Osteoblast (primary cell): ENCODE measurements at places on chromosomes 11 and 22. TPM values are rescaled to one million over a fixed set of nuclear protein-coding genes. Genes with fewer than 3 reads are reported as not detected.

GRCh38 chr11:23869671-23870070 lies 627.2 kb upstream of the LUZP2 start:
- no peak for DNase-seq

GRCh38 chr11:57544566-57544965 lies 7.2 kb downstream of the SMTNL1 start:
- DNase-seq, result no peak

DNA sequence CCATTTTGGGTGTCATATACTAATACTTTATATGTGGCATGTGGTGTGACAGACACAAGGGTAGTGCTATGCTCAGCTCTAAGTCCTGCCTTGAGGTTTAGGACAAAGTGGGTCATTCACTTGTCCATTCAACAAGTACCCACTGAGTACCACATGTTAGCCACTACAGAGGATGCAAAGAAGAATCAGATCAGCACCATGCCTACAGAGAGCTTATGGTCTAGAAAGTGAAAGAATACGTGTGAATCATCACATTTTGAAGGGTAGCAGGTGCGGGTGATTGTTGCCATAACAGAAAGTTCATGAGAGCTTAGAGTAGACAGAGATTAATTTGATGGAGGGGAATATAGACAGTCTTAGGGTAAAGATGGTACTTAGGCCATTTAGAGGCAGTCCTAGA lies 18.3 kb downstream of the CLMP start:
- no peak for DNase-seq

- DNase-seq, result no peak
These were observed 236.1 kb downstream of the MIAT start for GRCh38 chr22:26893173-26894110.

LRRC32 gene
- total RNA-seq, result 37.6 and 41.3 TPM in 2 replicates

FAM83F gene
- not detected in 2 replicates for total RNA-seq

CCDC188 gene
- 0.36 and 0.59 TPM in 2 replicates for total RNA-seq
